Activated CD4-positive, alpha-beta T cell treated with anti-CD3 and anti-CD28 coated beads, Interleukin-2, amount 50 U/mL, for 24 hours (primary cell): ENCODE measurements at places on chromosomes 6 and 20.

DNA sequence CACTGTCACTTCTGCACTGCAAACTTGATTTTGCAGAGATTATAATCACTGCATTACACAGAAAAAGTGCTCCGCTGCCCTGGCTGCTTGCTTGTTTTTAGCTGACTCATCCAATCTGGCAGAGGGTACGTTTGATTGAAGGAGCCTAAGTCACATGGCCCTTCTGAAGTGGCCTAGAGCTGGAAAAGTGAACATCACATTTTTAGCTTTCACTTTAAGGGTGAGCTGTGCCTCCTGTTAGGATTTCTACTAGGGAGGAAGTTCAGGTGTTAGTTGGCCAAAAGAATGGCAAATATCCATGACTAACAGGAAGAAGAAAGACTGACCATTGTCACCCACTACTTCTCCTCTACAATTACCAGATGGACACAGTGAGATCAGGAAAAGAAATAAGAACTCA lies 889.1 kb upstream of the MAP3K7 start:
- no peak for DNase-seq

GRCh38 chr6:150048099-150048498 lies 20.8 kb downstream of the ULBP3 start:
- DNase-seq: no peak

- no peak for DNase-seq
Observed at GRCh38 chr20:50048420-50049166, 64.4 kb downstream of the UBE2V1 start.

DNA sequence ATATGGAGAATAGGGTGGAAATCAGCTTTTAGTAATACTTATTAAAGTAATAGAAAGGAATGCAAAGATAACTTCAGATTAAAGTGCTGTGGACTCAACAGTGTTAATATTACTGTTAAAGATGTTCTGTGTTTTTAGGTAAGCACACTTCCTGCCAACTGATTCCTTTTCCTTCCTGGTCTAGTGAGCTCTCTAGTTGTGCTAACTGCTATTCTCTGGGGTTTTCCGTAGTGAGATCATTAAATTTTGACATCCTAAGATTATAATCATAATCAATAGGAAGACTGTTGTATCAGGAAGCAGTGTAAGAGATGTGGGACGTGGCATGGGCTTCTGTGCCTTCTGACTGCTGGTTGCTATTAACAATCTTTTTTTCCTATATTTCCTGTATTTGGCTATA lies 1.2 kb upstream of the TMEM217 start:
- no peak for DNase-seq

- no peak for DNase-seq
Observed at GRCh38 chr6:146545581-146545980, 1.9 kb downstream of the RAB32 start.

DNA sequence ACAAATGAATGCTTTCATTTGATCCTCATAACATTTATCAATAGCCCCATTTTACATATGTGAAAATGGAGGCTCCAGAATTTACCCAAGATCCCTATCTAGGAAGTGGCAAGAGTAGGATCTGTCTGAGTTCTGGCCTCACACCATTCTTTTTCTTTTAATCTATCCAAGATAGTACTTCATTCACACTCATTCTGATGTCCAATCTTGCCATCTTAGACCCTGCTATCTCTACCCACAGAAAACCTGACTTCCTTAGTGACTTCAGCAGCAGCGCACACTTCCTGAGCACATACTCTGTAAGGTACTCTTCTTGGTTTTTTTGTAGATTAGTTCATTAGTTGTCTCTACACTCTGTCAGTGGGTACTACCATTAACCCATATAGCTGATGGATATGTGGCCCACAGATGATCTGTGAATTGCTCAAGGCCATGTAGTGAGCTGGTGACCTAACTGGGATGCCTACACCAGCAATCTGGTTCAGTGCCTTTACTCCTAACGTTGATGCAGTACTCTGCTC lies 36.3 kb downstream of the COX4I2 start:
- no peak for DNase-seq

- no peak for DNase-seq
Observed at GRCh38 chr6:12729467-12729866, 12.9 kb downstream of the PHACTR1 start.

GRCh38 chr6:165389534-165389933 lies 80.1 kb upstream of the C6orf118 start:
- no peak for DNase-seq

DNA sequence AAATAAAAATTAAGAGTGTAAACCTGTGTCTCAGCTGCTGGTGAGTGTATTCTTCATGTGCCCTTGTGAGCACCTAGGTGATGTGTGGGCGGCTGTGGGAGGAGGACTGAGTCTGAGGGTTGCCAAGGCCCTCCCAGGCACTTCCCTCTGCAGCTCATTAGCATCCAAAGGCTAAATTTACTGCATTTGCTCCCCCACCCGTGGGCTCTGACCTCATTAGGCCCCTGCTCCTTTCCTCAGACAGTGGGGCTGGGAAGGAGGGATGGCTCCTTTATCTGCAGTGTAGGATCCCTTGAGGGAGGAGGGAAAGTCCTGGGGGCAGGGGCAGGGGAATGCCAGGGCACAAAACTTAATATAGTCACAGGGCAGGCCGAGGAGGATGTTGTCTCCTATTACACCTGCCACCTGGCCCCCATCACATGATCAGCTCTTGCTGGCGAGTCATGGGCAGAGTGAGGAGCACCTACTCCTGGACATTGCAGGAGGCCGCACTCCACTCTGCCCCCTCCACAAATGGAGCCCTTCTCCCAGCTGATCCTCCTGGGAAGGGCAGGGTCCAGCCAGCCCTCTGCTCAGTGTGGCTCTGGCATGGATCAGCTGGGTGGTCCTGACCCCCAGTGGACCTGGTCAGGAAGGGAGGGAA lies 133.2 kb downstream of the MRPL14 start:
- DNase-seq: no peak

DNA sequence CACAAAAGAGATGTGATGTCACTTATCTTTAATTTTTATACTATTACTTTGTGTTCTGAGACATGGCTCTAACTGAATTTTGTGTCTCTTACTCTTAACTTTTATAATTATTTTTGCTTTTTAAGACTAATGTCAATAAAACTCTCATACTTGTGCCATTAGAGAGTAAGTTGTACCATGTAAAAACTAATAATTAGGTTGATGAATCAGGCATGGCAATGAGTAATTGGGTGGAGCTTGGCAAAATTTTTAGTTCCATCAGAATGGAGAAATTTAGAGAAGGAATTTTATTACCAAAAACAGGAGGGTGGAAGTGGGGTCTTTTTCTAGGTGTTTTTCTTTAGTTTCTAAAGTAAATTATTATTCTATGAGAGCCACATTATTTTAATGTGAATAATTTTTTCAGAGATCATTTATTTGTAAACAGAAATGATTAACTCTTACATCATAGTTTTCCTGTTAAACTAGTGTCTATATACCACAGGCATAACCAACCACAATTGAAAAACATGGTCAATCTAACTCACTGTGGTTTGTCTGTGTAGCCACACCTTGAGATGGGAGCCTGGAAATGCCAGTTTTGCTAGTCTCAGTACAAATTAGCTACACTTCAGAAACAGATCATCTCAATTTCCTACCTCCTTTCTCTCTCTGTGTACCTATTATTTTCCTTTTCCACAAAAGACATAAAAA lies 51.8 kb downstream of the ELOVL4 start:
- no peak for DNase-seq
